Sciatic nerve (tissue), 2 donors: ENCODE measurements at places on chromosomes 13 and 19. TPM values are rescaled to one million over a fixed set of nuclear protein-coding genes. Genes with fewer than 3 reads are reported as not detected.

DNA sequence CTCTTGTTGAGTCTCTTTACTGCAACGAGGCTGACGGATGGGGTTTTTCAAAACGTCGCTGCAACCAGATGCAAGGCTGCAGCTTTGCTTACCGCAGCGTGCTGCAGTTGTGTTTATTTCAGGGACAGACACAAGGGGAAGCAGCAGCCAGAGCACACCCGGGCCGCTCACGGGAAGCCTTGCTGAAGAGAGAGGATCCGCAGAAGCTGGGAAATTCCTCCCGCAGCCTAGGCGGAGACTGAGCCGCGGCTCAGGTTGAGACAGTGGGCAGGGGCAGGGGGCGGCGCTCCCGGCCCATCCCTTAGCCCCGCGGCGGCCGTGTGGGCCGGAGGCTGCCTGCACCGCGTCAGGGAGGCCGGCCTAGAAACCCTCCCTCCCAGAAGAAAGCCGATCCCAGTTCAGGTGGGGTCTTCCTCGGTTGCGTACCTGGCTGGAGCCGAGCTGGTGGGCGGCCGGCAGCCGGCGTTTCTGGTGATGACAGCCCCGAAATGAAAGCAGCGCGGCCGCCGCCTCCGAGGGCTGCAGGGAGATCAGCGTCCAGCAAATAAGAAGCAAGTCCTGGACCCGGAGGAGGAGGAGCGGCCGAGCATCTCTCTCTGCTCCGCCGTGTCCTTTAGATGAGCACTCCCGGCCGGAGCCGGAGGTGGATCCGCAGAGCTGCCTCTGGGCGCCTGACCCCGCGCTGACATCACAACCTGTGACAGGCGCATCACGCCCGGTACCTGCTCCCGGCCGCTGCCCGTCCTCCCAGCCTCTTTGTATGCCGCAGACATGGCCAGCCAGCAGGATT, at the start of gene FRY:
Gene FRY, plus strand, starts transcription at position 750 of the 790 bp plus-strand sequence. Its CDS starts 22 bp downstream, at position 772.
- DNase-seq: peak; percentile 78

DNA sequence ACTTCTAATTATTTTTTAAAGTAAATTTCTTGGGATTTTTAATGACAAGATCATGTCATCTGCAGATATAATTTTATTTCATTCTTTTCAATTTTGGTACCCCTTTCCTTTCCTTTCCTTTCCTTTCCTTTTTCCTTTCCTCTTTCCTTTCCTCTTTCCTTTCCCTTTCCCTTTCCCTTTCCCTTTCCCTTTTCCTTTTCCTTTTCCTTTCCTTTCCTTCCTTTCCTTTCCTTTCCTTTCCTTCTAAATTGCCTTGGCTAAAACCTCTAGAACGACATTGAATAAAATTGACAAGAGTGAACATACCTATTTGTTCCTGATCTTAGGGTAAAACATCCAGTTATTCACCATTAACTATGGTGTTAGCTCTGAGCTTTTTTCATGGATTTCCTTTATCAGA, 334.1 kb downstream of the NDFIP2 start:
- no peak for DNase-seq

- DNase-seq: no peak
Measured at GRCh38 chr19:45100846-45101252, 7.9 kb downstream of the PPP1R37 start.

DNA sequence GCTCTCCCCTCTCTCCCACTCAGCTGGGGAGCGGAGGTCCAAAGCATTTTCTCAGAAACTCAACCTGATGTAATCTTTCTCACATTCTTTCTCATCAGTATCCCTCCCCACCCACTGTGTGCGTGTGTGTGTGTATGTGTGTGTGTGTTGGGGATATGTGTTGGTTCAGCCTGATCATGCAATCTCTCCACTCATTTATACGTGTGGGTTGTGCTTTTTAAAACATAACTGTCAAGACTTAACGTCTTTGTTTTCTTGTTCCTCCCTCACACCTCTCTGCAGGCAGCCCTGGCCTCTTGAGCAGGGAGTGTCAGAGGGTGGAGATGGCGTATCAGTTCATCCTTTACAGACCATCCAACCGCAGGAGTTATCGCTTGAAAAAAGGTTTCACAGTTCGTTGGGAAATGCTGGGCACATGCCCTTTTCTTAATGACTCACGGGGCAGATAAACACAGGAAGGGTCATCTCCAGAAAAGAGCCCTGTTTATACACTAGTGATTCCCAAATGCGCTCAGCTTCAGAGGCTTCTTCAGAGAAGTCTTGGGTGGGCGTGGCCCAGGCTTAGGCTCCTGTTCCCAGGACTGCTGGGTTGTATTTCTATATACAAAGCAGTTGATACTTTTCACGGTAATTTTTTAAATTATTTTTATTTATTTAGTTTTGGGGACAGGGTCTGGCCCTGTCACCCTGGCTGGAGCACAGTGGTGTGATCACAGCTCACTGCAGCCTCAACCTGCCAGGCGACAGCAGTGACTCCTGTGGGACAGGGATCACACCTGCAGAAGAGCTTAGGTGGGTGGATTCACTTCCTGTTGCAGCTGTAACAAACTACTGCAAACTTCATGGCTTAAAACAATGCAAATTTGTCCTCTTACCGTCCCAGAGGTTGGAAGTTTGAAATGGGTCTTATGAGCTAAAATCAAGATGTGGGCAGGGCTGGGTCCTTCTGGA, 60.3 kb downstream of the CCDC70 start:
- DNase-seq: no peak

GRCh38 chr19:7734220-7735203, 2.6 kb upstream of the CLEC4G start:
- no peak for DNase-seq

DNA sequence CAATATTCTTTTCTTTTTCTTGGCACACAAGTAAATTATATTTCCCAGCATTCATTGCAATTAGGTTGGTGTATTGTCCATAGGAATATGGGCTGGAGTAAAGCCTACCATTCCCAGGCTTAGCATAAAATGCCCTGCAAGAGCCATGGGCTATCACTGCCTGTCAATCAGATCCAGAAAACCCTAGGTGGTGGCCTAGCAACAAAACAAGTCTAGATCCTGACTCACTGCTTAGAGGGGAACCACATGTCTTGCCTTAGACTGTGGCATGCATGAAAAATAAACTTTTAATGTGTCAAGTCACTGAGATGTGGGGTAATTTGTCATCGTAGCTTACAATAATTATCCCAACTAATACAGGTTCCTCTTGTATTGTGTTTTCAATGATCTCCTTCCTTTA, 16.2 kb downstream of the SOX21 start:
- no peak for DNase-seq

DNA sequence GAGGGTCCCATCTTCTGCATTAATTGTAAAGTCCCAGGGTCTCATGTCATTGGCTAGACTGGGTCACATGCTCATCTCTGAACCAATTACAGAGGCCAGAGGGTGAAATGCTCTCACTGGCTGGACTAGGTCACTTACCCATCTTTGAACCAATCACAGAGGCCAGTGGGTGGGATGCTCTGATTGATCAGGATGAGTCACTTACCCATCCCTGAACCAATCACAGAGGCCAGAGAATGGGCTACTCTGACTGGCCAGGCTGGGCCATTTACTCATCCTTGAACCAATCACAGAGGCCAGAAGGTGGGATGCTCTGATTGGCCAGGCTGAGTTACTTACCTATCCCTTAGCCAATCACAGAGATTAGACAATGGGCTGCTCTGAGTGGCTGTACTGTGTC, 5.3 kb downstream of the MISP start:
- no peak for DNase-seq

- no peak for DNase-seq
Measured at GRCh38 chr13:38849315-38849714, 141.3 kb downstream of the STOML3 start.

GRCh38 chr19:11137542-11138384, 17.8 kb downstream of the SPC24 start:
- peak; percentile 92 for DNase-seq

The PROZ gene
- total RNA-seq: not detected
